ENCODE measurements at places on chromosomes 4 and X.

- no peak for DNase-seq
These were observed 105.4 kb downstream of the STK32B start for GRCh38 chr4:5156682-5157081.

DNA sequence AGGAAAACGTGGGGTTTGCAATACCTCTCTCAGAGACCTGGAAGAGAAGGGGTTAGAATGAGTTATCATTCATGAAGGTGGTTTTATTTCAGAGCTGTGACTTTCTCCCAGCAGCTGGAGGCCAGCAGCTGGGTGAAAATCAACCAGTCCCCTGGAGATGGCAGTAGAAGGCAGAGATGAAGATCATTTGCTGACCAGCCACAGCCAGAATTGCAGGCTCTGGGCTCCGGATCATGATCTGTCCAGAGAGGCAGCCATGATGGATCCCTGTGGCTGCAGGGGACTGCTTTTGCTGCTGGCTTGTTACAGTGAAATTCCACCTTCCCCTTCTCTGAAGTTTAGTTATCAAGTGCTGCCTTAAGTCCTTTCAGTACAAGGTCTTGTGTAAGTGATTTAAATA is 46.9 kb upstream of the TAB3 start:
- no peak for DNase-seq

- no peak for DNase-seq
These were observed 13.3 kb downstream of the SLC38A5 start for GRCh38 chrX:48456628-48457331.

GRCh38 chrX:29348288-29348687 is 761.0 kb downstream of the IL1RAPL1 start:
- no peak for DNase-seq

GRCh38 chr4:68592673-68593072 is 16.6 kb upstream of the UGT2B17 start:
- no peak for DNase-seq

GRCh38 chr4:142377342-142378091 is 468.6 kb downstream of the INPP4B start:
- no peak for DNase-seq

GRCh38 chr4:93031431-93032098 is 727.8 kb downstream of the GRID2 start:
- DNase-seq, result no peak

GRCh38 chr4:99614491-99614890 is 39.9 kb downstream of the MTTP start:
- no peak for DNase-seq

- DNase-seq, result no peak
These were observed 98.8 kb upstream of the STOX2 start for GRCh38 chr4:183806341-183806740.

DNA sequence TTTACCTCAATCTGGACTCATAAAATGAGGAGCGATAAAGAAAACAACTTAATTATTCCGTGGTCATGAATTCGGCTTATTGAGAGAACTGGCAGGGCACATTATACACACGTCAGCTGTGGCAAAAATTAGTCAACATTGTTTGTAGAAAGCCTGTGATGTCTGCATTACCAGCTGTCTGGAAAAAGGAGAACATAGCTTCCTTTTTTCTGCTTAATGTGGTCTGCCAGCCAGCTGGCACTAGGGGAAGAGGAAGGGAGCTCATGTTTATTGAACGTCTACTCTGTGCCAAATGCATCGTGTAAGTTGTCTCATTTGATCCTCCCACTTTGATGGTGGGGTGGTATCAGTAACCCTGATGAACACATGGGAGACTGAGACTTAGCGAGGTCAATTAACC is 367.6 kb downstream of the ARHGAP24 start:
- DNase-seq, result no peak

GRCh38 chr4:24514808-24515207 is 69.5 kb downstream of the DHX15 start:
- no peak for DNase-seq

DNA sequence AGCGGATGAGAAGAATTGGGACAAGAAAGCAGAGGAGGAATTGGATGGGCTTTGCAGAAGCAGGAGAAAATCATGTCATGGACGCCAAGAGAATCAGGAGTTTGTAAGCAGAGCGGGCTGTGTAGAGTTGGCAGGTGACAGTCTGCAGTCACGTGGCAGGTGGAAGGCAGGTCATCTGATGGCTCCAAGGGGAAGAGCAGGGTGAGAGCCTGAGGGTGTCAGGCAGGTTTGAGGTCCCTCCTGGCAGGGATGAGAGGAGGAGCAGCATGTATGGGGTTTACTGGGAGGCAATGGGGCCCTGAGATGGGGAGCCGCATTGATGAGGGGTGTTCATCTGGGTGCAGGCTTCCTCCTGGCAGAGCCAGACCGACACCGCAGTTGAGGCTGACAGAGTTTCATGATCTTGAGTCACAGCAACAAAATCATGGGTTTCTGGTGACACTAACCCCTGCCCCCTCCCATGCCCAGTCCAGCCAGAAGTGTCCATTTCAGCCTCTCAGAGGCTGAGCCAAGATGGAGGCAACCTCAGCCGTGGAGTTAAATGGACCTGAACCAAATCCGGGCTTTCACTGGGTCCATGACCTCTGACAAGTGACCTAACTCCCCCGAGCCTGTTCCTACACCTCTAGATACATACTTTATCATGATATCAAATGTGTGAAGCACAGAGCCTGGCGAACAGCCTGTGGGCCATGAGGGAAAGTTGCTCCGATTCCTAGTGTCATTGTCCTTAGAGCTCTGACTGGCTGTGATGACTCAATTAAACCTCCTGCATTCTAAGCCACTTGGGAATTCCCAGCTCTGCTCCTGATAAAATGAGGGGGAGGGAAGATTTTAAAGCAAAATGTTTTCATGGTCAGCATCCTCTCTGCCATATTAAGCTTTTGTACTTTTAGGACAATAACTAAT is 36.1 kb downstream of the EVC start:
- no peak for DNase-seq

GRCh38 chrX:14291666-14292500 is 237.5 kb upstream of the GLRA2 start:
- DNase-seq, result no peak

GRCh38 chr4:70197842-70198241 is 2.3 kb downstream of the ODAM start:
- DNase-seq, result no peak

GRCh38 chr4:47486231-47486673 is 1.2 kb downstream of the ATP10D start:
- no peak for DNase-seq

GRCh38 chr4:86092684-86093083 is 267.2 kb downstream of the MAPK10 start:
- DNase-seq, result no peak

- DNase-seq, result no peak
These were observed 84.1 kb downstream of the NHS start for GRCh38 chrX:17459008-17459611.

DNA sequence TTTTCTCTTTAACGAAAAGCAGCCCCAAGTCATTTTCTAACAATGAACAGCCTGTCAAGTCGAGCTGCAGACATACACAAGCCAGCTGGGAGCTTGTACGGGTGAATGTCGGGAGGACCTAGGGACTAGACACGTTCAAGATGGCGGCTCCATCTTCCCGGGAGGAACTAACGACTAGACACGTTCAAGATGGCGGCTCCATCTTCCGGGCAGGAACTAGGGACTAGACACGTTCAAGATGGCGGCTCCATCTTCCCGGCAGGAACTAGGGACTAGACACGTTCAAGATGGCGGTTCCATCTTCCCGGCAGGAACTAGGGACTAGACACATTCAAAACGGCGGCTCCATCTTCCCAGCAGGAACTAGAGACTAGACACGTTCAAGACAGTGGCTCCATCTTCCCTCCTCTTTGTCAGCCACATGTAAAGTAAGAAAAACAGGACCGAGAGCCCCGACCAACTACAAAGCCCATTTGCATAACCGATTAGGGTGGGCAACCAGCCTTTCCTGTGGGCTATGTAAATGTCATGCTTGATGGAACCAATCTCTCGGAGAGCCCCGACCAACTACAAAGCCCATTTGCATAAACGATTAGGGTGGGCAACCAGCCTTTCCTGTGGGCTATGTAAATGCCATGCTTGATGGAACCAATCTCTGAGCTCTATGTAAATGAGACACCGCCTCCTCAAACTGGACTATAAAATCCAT is 175.5 kb downstream of the DHRSX start:
- DNase-seq, result no peak

DNA sequence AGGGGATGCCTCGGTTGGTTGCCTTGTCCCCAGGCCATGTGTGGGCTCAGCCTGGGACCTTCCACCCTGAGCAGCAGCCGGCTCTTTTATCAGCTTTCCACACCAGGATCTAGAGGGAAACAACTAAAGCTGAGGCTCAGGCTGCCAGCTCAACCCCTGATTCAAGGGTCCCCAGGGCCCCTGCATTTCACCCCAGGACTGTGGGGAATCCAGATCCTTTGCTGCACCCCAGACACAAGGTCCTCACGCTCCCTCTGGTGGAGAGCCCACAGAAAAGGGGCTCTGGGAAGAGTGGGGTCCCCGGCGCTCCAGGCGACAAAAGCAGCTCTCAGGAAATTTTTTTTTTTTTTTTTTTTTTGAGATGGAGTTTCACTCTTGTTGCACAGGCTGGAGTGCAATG is 64.3 kb downstream of the ZFYVE28 start:
- DNase-seq, result no peak

DNA sequence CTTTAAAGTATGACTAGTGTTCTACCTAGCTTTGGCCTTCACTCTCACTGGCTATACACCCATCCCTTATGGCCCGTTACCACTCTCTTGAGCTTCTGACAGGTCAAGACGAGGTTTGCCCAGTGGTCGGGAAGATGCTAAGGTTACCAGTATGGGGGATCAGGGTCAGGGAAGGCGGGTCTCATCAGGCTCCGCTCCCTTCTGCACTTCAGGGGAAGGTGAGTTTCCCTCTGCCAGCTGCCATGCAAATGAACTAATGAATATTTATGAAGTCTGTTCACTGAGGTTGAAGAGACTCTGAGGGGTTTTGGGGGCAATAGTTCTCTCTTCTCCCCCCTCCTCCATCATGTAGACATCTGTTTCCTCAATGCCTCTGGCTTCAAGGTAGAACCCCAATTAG is 6.6 kb downstream of the EFNB1 start:
- no peak for DNase-seq
